ENCODE measurements at places on chromosomes 1 and 21.
A peak's percentile ranks its signal among the peaks of the same experiment; 100 is the strongest.

GRCh38 chr1:112882271-112882744, 73.7 kb downstream of the SLC16A1 start:
- DNase-seq, result no peak

GRCh38 chr1:30995990-30996612, 69.4 kb downstream of the PUM1 start:
- no peak for DNase-seq

DNA sequence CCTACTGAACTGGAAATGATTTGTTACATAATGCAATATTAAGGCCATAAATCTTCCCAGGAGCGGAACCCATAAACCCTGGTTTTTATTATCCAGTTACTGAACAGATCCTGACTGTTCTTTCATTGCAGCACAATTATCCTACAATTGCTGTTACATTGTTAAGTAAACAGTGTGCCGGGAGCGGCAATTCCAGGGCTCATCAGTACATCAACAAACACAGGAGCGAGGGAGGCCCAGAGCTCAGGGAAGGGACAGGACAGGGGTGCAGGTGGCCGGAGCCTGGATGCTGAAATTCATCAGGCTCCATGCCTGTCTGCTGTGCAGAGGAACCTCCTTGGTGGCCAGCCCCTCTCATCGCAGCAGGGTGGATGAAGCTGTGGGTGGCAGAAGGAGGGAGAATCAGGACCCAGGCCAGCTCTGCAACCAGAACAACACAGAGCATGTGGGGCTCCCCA, 544.7 kb downstream of the NPHP4 start:
- DNase-seq, result no peak

- peak; percentile 84 for DNase-seq
These were observed 15.5 kb downstream of the SLC2A1 start for GRCh38 chr1:42943166-42943565.

GRCh38 chr1:34167389-34167788, 2.4 kb upstream of the CSMD2 start:
- no peak for DNase-seq

DNA sequence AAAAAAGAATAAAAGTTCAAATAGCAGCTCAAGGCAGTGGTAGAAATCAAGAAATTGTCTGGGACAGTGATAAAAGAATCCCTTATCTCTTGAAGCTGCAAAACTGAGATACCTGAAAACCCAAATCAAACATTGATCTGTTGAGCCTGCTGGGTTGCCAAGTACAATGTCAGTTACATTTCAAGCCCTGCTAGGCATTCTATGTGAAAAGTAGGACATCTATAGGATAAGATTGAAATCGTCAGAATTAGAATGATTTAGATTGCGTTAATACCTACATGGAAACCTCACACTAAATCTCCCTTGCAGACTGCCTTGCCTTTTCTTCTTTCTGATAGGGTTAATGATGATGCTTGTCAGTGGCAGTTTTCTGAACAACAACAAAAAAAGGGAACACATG, 1684.4 kb upstream of the B3GALT2 start:
- no peak for DNase-seq

DNA sequence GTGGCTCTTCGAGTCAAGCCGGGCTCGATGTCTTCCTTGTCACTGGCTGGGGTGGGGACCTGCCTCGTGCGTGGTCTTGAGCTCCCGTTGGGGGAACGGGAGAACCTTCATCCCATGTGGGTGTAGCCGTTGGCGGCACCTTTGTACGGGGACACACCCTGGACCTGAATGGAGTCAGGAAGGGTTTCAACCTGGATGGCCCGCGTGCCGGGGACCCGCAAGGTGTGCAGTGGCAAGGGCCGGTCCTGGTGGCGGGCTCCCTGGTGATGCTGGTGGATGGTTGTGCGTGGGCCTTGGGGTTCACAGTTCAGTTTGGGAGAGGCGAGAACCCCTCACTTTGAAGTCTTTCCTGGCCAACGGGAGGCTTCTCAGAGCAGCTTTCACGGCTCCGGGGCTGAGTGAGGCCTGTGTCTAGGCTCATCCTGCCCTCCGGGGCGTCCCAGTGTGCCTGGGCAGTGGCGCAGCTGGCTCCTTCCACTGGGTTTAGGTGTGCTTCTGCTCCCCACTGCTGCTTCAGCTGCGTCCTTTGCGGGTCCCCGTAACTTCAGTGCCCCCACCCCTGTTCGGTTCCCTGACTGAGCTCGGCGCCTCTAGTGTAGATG, 11.4 kb downstream of the SKI start:
- no peak for DNase-seq

GRCh38 chr21:22225299-22225698, 1227.1 kb downstream of the NCAM2 start:
- DNase-seq, result no peak

GRCh38 chr1:115099693-115100050, 10.4 kb upstream of the TSPAN2 start:
- no peak for DNase-seq

GRCh38 chr21:20875742-20876141, 122.5 kb upstream of the NCAM2 start:
- DNase-seq, result no peak

DNA sequence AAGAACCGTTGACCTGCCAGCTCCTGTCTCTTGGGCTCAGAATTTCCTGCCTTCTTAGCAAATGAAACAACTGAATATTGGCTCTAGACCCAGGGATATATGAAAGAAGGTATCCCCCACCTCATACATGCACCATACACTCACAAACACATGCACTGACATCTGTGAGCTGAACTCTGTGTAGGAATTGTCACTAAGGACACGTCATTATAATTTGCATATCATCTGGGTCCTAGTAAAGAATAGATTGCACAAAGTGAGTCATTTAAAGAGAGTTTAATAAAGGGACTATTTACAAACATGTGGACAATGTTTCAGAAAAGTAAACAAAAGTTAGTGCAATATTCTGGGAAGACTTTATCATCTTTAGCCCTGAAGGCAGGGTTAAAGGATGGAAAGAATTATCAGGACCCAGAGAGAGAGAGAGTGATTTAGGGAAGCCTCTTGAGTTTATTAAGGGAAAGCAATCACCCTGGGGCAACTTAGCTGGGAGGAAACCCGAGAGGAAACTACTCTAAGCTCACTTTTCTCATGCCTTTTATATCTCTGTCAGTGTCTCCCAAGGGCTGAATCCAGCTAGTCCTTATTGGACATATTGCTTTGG, 74.1 kb upstream of the PLA2G4A start:
- DNase-seq, result no peak

- no peak for DNase-seq
These were observed 52.1 kb downstream of the ELK4 start for GRCh38 chr1:205579711-205580110.

GRCh38 chr21:33169359-33169758, 60.4 kb upstream of the IFNAR2 start:
- no peak for DNase-seq

DNA sequence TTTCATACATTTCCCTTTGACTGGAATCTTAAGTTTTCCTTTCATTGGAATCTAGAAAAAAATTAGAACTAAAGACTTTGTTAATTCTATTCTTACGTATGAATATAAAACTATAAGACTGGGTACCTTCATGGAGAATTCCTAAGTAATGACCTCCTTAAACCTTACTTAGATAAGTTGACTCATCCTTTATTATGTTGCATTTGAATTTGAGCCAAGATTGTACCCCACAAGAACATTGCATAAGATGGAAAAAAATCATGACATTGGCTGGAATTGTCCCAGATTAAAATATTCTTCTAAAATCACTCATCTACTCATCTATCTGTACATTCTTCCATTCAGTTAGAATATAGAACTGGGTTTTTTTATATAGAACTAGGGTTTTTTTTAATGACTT, 137.4 kb downstream of the C1orf21 start:
- DNase-seq, result no peak

DNA sequence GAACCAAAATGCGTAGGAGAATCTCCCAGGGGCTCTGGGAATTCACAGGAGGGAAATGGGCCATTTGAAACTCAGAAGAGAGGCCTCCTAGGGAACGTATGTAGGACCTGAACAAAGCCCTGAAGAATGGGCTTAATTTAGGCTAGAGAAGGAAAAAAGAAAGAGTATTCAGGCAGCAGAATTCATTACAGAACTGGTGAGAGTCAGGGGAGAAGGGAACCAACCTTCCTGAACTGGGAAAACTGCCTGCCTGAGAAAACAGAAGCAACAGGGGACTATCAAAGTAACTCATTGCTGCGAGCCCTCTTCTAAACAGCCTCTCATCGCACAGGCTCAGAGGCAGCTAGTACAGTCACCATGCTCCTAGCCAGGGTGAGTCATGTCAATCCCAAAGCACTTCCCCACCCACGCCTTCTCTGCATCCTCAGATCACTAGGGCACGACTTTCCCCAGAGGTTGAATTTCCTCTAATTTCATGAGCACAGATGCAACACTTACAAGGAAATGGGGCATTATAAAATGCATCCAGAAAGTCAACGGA, 98.1 kb downstream of the ADSS2 start:
- DNase-seq, result no peak

DNA sequence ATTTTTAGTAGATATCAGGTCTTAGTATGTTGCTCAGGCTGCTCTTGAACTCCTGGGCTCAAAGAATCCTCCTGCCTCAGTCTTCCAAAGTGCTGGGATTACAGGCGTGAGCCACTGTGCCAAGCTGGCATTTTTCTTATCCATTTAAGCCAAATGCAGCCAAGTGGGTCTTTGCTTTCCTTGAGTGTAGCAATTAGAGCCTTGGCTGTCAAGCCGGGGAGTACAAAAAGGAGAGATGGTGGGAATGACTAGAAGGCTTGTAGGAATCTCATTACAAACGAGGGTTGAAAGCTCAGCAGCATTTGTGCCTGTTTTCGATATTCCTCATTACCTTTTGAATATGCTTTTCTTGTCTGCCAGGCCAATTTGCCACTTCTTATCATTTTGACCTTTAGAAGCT, 140.9 kb downstream of the DISC1 start:
- DNase-seq, result no peak

DNA sequence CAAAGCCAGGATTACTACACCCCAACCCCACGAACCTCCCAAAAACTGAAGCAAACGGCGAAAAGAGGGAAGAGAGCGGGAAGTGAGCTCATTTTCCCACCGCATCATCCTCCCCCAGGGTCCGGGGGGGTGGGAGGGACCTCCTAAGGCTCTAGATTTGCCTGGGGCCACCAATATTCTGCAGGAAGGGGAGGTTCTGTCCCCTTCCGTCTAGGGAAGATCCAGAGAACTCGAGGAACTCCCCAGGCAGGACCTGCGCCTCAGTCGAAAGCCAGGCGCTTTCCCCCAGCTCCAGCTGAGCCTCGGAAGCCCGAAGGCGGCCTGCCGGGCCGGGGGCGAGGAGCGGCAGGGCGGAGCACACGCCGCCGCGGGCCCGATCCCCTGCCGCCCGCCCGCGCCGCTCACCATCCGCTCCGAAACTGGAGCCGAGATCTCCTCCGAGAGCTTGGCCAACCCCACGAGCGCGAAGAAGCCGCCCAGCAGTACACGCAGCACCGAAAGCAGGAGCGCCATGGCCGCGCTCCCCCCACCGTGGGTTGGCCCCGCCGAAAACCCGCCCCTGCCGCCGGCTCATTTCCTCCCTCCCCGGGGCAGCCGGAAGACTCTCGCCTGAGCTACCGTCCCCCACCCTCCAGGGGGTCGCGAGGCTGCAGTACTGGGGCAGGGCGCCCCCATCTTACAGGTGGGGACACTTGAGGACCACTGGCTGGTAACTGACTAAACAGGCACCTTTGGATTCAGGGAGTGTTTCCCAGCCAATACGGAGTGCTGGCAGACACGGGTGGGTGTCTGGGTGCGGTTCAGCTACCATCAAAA, at the start of gene TMEM35B:
Gene TMEM35B, minus strand, starts transcription at position 555 of the 816 bp plus-strand sequence. Its CDS starts 42 bp downstream, at position 513.
- DNase-seq, result peak; percentile 61

DNA sequence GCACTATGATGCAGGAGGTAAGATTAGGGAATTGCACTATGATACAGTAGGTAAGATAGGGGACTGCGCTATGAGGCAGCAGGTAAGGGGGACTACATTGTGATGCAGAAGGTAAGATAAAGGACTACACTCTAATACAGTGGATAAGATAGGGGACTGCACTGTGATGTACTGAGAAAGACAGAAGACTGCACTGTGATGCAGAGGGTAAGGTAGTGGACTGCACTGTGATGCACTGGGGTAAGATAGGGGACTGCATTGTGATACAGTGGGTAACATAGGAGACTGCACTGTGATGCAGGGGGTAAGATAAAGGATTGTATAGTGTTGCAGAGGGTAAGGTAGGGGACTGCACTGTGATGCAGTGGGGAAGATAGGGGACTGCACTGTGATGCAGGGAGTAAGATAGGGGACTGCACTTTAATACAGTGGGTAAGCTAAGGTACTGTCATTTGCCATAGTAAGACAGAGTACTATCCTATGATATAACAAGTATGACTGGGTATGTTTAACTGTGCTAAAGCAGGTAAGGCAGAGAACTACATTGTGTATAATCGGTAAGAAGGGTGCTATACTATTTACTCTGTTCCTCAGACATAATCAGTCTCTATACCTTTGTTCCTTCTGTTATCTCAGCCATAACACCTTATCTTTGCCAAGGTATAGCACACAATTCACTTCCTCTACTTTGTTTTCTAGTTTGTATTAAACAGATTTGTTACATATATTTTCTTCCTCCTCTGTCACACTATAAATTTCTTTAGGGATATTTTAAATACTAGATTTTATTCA, 208.5 kb downstream of the BARHL2 start:
- DNase-seq, result no peak

DNA sequence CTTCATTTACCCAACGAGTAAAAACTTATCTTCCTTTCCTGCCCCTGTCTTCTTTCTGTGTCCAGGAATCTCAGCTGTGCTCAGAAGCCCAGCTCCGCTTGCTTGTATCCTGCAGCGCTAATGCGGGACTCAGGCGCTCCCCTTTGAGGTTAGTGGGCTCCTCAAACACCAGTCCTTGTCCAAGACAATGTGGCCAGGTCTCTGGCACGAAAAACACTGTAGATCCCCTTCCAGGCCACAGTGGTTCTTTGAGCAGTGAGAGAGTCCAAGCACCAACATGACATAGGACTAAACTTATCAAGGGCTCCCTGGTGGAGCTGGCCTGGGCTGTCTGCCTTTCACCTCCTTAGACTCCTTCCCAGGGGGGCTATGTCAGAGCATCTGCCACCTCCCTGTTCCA, 53.7 kb downstream of the PLD5 start:
- no peak for DNase-seq

DNA sequence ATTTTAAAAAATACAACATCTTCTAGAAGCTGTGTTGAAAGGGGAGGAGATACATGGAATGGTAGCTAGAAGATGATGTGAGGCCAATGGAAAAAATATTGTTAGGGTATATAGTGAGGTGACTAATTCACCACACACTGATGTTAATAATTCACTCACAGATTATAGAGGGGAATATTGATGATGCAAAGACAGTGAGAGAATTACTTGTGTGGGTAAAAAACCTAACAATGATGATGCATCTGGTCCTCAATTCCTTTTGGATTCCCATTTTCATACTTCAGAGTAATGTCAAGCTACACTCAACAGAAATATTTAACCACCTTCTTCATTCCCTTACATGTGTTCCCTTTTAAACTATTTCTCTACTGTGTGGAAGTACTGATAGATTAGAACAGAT, 169.5 kb upstream of the DPYD start:
- no peak for DNase-seq
